ENCODE measurements at places on chromosomes 13 and 19.

DNA sequence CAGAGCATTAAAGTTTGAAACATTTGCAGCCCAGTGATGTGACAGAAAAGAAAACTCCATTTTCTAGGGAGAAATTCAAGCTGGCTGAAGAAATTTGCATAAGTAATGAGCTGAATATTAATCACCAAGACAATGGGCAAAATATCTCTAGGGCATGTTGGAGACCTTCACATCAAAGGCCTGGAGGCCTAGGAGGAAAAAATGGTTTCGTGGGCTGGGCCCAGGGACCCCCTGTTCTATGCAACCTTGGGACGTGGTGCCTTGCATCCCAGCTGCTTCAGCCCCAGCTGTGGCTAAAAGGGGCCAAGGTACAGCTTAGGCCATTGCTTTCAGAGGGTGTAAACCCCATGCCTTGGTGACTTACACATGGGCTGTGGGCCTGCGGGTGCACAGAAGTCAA lies 5.7 kb upstream of the CLEC4M start:
- no peak for DNase-seq

DNA sequence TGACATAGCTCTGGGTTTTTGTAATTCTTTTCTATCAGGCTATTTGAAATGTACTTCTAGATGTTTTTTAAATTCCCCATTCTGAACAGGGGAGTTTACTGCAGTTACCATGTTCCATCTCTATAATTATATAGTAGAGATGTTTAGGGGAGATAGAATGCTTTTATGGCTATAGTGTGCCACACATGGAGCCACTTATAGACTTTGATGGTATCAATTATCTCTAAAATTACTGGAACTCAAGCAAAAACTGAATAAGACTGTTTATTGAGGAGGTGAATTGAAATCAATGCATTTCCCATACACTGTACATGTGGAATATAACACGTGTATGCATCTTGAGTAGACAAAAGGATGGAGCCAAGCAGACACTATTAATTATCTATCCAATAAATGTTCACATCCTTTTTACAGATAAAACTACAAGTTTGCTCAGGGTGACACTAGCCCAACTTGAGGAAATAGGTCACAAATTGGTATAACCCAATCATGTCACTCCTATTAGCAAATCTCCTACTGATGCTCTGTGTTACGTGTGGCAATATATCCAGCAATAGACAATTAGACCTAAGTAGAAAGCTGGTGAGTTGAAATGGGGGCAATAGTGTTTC lies 1882.6 kb downstream of the PCDH9 start:
- DNase-seq = no peak

DNA sequence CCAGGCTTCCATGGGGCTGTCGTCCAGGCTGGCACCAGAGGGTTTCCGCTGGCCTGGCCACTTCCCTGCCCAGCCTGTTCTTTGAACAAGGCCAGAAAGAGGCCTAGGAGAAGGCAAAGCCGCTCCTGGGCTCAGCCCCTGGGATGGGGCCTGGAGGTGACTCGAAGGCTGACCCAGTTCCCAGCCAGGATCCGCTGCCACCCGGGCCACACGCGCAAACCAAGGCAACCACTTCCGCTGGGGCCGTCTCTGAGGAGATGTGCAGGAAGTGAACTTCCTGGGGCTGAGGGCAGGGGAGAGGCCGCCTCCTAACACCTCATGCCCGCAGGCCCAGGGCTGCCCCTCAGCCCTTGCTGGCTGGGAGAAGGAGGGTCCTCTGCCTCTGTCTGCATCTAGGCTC lies 15.2 kb downstream of the PLEKHF1 start:
- peak; percentile 72 for DNase-seq

GRCh38 chr13:36789061-36789460 lies 30.0 kb upstream of the RFXAP start:
- no peak for DNase-seq

GRCh38 chr19:5436106-5436947 lies 18.9 kb upstream of the ZNRF4 start:
- DNase-seq = no peak

- DNase-seq = peak; percentile 74
Measured at GRCh38 chr19:29610574-29611271, 4.6 kb downstream of the POP4 start.

GRCh38 chr19:35545001-35545854 lies at the start of gene TMEM147:
TMEM147 (plus strand) TSS chr19:35545626; CDS start chr19:35545740, 114 bp downstream.
- peak; percentile 70 for DNase-seq

- no peak for DNase-seq
Measured at GRCh38 chr19:42176649-42176989, 40.9 kb downstream of the DEDD2 start.

DNA sequence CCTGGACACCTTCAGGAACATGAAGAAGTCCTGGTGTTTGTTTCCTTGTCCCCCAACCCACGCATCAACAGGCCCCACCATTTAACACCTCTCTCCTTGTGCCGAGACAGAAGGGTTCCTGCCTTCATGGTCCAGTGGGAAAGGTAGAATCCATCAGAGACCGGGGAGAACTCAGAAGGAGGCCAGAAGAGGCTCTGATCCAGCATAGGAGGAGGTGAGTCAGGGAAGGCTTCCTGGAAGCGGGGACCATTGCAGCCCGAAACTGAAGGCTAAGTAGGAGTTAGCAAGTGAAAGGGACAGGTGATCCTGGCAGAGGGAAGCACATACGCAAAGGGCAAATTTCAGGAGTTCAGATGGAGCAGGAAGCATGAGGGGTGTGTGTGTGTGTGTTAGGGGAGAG lies 484 bp downstream of the ICAM3 start:
- DNase-seq = no peak

DNA sequence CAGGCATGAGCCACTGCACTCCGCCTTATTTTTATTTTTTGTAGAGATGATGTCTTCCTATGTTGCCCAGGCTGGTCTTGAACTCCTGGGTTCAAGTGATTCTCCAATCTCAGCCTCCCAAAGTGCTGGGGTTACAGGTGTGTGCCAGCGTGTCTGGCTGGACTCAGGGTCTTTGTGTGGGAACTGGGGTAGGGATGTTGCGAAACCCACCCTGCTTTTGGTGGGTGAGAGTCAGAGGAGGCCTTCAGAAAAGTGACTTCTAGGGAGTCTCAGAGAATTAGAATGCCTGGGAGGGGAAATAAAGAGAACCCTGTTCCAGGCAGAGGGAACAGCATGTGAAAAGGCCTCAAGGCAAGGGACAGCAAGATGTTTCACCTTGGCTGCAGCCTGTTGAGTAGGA lies 13.2 kb downstream of the TLE5 start:
- DNase-seq = no peak

DNA sequence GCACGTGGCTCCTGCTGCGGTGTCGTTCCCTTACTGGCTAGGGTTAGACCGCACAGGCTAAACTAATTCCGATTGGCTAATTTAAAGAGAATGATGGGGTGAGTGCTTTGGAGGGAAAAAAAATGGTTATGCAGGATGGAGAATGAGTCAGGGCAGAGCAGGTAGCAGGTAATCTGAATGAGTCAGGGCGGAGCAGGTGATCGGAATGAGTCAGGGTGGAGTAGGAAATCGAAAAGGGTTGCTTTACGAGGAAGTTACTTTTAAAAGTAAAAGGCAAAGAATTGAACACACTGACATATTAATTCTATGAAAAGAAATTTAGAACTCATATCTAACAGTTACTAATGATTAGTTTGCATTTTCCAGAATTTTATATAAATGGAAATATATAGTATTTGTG lies 335.5 kb downstream of the FOXO1 start:
- DNase-seq = no peak

GRCh38 chr19:58209577-58209976 lies 19.1 kb upstream of the ZNF544 start:
- DNase-seq = no peak

GRCh38 chr19:13902993-13903555 lies 2.8 kb downstream of the BRME1 start:
- DNase-seq = no peak

- DNase-seq = no peak
Measured at GRCh38 chr19:19820774-19821320, 703 bp downstream of the ZNF506 start.

DNA sequence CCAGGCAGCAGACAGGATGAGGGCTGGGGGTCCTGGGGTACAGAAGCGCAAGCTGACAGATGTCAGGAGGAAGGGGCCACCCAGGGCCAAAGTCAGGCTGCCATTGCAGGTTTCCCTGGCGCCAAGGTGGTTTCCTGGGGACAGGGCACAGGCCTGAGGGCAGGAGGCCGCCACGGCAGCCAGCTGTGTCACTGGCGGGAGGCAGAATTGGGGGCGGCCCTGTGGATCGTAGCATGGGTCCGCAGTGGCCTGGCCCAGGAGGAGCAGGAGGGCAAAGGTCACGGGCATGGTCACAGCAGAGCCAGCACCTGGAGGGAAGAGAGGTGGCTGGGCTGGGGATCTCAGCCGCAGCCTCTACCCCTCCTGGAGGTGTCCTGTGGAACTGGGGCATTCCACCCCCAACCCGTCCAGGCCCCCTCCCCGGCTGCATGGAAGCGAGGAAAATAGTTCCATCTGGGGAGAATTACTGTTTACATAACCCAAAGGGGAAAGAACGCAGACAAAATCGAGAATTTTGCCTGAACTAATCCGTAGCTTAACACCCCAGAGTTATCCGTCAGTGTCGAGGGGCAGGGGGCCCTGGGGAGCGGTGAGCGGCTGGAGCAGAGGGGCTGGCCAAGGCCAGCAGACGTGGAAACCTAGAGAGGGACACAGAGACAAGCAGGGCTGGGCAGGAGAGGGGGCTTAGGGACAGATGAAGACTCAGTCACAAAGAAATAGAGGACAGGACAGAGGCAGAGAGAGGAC lies 1.9 kb downstream of the NTN5 start:
- no peak for DNase-seq

DNA sequence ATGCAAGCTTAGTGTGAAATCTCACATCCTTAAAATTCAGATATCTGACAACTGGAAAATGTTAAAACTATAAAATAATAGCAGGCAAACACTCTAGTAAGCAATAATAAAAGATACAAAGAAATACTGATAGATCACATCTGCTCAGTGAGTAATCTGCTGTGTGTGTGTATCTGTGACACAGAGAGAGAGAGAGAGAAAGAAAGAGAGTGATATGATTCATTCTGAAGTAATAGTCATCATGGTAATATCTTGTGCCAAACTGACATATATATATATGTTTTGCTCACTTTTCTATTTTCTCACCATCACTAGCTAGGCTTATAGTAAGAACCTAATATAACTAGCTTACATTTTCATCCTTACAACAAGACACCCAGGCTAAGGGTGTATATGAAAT lies 288.0 kb upstream of the SLITRK6 start:
- no peak for DNase-seq

- DNase-seq = no peak
Measured at GRCh38 chr13:35472323-35472881, 4.1 kb downstream of the MAB21L1 start.

GRCh38 chr19:57465680-57466381 lies 8.9 kb upstream of the VN1R1 start:
- no peak for DNase-seq

DNA sequence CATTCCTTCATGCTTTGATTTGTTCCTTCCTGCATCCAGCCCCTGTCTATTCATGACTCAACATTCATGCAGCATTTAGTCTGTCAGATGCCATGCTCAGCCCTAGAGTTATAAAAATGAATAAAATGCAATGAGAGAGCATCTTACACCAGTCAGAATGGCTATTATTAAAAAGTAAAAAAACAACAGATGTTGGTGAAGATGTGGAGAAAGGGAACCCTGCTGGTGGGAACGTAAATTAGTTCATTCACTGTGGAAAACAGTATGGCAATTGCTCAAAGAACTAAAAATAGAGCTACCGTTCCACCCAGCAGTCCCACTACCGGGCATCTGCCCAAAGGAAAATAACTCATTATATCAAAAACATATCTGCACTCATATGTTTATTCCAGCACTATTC lies 70.0 kb upstream of the GTF3A start:
- DNase-seq = no peak

- peak; percentile 81 for DNase-seq
Measured at GRCh38 chr19:17996826-17997316, 11.1 kb upstream of the ARRDC2 start.

DNA sequence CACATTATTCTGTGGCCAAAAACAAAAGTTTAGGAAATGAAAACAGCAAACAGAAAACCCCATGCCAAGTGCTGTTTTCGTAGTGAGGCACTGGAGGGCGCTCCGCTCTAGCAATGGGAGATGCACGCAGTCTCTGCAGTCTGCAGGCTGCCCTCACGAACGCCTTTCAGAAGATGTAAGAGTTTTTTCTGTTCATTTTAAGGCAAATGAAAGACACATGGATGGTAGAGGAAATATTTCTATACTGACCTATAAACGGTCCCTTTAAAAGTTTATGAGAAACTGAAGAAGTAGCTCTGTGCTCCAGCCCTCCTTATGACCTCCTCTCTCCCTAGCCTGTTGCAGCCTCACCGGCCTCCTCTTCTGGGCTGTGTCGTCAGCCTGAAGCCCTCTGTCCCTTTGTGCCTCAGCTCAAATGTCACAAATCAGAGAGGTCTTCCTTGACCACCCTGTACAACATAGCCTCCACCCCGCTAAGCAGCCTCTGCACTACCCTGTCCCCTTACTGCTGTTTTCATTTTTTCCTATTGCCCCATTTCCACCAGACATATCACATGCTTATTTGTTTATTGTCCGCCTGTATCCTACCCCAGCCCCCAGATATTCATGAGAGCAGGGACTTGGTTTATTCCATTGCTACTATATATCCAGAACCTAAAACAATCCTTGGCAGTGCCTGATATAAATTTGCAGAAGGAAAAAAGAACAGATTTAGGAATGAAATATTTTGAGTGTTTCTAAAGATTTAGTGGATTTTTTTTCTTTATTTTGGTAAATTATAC lies 116.4 kb downstream of the TM9SF2 start:
- DNase-seq = no peak

- DNase-seq = no peak
Measured at GRCh38 chr13:46523972-46524752, 28.8 kb upstream of the LRCH1 start.

GRCh38 chr13:40329781-40330485 lies 336.5 kb downstream of the FOXO1 start:
- no peak for DNase-seq

- DNase-seq = no peak
Measured at GRCh38 chr13:73481886-73482445, 423.2 kb downstream of the KLF5 start.

GRCh38 chr13:114283576-114283975 lies 2.2 kb downstream of the UPF3A start:
- DNase-seq = no peak

DNA sequence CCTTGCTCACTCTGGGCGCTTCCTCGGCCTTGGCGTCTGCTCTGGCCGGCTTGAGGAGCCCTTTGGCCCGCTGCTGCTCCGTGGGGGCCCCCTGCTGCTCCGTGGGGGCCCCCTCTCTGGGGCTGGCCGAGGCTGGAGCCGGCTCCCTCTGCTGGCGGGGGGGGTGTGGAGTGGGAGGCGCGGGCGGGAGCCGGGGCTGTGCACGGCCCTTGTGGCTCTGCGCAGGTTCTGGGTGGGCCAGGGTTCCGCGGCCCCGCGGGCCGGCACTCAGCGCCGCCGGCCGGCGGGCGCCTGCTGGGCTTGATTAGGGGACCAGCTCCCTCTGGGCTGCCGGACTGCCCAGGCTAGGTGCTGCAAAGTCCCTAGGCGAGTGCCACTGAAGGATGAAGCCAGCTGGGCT lies 436.2 kb downstream of the SLITRK6 start:
- no peak for DNase-seq

Data from activated T-helper 9 cell treated with anti-CD3 and anti-CD28 coated beads, Interleukin-2, amount 50 U/mL, for 16 hours (primary cell).